ENCODE measurements at places on chromosomes 1 and 21. TPM values are rescaled to one million over a fixed set of nuclear protein-coding genes. Genes with fewer than 3 reads are reported as not detected.

- DNase-seq, result no peak
Observed at GRCh38 chr1:53270107-53270506, 31.8 kb upstream of the MAGOH start.

GRCh38 chr1:48775831-48776392 is 779 bp downstream of the BEND5 start:
- no peak for DNase-seq

DNA sequence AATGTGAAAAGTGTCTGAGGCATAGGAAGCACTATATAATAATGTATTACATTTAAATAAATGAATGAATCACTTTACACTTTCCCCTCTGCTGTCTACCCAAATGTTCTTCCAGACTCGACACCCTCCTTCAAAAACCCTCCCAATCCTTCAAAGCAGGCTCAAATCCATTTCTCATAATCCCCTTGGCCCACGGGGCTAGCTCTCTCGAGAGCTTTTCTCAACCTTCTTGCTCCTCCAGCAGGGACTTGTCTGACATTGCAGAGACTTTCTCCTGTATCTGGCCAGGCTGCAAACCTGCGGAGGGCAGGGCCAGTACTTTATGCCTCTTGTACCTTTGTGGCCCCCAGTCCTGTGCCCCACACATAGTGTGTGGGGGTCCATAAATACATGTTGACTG is 14.1 kb upstream of the CNTN2 start:
- DNase-seq, result no peak

- DNase-seq, result peak; percentile 47
Observed at GRCh38 chr1:27007909-27008582, 4.6 kb downstream of the TENT5B start.

DNA sequence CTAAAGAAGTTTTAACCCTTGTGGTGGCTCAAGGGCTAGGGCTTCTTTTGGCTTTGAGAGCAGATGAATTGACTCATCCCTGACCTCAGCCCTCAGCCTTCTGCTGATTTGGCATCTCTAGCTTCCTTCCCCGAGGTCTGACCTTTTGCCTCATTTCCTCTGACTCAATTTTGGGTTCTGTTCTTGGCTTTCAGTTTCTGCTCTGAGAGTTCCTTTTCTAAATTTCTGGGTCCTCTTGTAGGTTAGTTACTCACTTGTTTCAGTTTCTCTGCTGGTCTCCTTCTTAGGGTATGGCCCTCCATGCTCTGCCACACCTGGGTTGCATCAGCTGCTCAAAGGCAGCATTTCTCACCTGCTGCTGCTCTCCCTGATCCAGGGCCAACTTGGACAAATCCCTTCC is 19.4 kb downstream of the PDE4B start:
- peak; percentile 97 for DNase-seq

- DNase-seq, result no peak
Observed at GRCh38 chr1:113453771-113454083, 63.4 kb downstream of the MAGI3 start.

GRCh38 chr1:225467193-225468020 is 39.6 kb upstream of the LBR start:
- no peak for DNase-seq

DNA sequence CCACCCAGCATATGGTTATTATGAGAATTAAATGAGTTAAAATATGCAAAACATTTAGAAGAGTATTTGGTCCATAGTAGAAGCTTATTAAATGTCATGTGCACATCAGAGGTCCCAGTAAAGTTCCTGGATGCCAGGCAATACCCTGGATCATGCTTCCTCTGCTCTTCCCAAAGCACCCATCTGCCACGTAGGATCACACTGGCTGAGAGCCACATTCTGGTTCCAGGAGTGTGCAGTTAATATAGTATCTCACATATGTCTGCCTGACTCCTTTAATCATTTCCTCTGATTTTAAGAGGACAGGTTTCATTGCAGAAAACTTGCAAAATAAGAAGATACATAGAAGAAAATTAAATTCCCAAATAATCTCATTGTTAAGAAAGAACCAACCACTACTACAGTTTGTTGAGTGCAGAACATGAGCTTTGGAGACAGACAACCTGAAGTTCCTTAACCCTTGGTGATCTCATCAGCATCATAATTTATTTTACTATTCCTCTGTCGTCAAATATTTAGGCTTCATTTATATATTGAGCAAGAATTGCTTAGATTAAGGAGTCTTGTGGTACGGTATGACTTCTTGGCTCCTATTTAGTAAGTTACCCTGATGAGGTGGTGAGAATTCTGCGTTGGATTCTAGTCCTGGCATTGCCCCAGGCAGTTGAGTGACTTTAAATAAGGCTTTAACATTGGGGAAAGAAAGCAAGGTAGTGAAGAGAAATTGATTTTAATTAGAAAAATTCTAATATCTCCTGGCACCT is 12.3 kb downstream of the SGIP1 start:
- DNase-seq, result peak; percentile 45

The MFAP2 gene
- not detected for total RNA-seq

The RYR2 gene
- 0.07 TPM for total RNA-seq

The CCDC190 gene
- total RNA-seq, result 1.7 TPM

The TSPEAR gene
- total RNA-seq, result not detected

The VWA5B1 gene
- not detected for total RNA-seq

The SELP gene
- not detected for total RNA-seq

The CD52 gene
- not detected for total RNA-seq
